ENCODE measurements at places on chromosomes 5 and 9.

- no peak for DNase-seq
These were observed 50.1 kb downstream of the GALNT10 start for GRCh38 chr5:154240595-154240994.

GRCh38 chr9:98993570-98993945 lies 49.9 kb downstream of the COL15A1 start:
- no peak for DNase-seq

GRCh38 chr5:156120777-156121176 lies 206.2 kb upstream of the SGCD start:
- DNase-seq = no peak

DNA sequence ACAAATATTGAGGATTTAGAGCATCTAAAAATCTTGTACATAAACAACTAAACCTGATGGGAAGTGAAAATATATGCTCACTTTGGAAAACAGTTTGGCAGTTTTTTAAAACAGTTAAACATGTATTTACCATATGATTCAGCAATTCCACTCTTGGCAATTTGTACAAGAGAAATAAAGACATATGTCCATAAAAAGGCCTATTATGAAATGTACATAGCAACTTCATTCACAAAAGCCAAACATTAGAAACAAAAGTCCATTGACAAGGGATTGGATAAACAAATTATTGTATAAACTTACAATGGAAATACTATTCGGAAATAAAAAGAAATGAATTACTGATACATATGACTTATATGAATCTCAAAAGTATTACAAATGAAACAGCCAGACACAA lies 196.2 kb upstream of the SLC24A2 start:
- no peak for DNase-seq

DNA sequence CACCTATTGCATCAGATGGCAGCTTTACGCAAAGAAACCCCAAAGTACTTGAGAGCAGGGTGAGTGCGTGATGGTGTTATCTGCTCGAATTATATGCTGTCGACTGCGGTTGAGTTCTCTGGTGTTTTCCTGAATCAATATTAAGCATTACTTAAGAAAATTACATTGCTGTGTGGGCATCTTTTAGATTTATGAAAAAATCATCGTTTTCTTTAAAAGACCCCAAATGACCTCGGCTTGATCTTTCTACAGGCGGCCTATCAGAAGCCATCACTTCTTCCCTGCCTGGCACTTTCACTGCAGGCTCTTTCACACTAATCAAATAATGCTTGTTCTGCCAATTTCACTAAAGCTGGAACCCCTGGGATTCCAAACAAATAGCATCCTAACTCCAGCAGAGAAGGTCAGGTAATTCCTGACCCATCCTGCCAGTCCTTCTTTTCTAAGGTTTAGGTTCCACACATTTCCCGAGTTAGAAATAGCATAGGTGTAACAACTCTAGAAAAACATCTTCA lies 1.7 kb downstream of the UBE2QL1 start:
- no peak for DNase-seq

DNA sequence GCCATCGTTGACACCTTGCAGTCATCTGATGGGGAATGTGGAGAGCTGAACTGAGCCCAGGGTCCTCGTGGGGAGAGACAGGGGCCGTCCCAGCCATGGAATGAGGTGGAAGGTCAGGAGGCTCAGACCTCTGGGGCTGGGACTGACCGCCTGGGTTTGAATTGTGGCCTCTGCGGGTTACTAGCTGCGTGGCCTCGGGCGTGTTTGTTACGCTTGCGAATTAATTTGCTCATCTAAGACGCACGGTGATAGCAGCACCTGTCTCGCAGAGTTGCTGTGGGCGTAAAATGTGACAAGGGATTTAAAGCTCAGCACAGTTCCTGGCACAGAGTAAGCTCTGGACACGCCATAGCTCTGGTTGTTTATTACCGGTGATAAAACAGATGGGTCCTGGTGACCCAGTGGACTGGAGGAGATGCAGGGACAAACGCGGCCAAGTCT lies 19.4 kb upstream of the DAB2IP start:
- no peak for DNase-seq

DNA sequence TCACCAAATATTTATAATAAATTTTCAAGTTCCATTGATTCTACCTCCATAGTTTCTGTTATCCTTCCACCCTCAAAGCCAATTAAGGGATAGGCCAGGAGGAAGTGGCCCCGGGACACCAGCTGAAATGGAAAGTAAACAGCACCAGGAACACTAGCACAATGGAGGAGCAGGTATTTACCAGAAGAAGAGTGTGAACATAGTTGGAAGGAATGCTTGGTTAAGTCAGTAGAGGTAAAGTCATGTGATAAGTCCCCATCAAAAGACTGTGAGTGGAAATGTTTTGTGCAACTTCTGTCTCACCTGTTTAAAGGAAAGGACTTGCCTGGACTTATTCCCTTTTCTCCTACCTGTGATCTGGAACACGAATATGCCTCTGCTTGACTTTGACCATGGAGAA lies 146.7 kb upstream of the RAI14 start:
- DNase-seq = no peak

GRCh38 chr5:96611946-96612345 lies 50.2 kb upstream of the CAST start:
- DNase-seq = no peak

DNA sequence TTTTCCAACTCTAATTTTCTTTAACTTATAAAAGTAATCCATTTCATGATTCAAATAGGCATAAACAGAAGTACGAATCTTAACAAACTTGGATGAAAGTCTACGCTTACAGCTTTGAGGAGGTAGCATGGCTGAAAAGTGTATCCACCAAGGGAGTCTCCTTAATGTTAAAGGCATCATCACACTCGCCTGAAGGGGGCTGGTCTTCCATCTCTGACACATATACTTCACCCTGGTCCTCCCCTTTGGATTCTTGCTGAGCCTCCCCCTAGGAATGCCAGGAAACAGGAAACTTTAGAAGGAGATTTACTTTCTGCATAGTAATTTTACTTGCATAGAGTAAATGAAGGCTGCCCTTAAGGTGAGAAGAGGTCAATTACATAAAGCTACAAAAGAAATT lies 10.3 kb upstream of the NME5 start:
- no peak for DNase-seq

GRCh38 chr5:102711525-102712385 lies 43.4 kb upstream of the PAM start:
- no peak for DNase-seq

DNA sequence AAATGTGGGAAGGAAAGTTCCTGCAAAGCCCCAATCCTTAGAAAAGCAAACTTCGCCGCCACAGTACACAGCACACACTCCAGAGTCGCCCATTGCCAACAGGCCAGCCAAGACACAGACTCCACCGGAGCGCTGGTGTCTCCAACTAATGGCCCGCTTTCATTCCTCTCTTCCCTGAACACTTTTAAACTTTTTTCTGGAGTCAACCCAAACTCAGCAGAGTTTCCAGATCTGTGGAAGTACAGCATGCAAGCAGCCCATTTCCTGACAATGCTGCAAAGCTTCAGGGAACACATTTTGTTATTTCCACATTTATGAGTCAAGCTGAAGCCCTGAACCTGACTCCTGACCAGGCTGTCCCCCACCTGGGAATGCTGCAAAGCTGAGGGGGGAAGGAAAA lies 351.9 kb downstream of the NFIB start:
- DNase-seq = no peak

GRCh38 chr9:126705767-126706697 lies 92.3 kb downstream of the LMX1B start:
- no peak for DNase-seq

DNA sequence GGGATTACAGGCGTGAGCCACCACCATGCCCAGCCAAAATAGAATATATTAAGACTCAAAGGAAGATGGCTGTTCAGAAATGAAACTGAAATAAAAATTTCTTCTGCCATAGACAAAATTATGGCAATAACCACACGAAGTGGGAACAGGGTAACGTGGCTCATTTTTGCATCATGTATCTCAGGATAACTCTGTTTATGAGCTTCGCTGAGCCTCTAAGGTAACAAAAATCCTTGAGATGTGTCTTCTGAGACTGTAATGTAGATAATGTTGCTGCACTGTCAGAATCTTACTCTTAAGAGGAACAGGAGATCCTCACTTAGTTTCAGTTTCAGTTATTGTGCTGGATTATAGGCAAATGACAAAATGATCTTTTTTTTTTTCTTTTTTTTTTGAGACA lies 153.8 kb downstream of the GOLPH3 start:
- DNase-seq = no peak

DNA sequence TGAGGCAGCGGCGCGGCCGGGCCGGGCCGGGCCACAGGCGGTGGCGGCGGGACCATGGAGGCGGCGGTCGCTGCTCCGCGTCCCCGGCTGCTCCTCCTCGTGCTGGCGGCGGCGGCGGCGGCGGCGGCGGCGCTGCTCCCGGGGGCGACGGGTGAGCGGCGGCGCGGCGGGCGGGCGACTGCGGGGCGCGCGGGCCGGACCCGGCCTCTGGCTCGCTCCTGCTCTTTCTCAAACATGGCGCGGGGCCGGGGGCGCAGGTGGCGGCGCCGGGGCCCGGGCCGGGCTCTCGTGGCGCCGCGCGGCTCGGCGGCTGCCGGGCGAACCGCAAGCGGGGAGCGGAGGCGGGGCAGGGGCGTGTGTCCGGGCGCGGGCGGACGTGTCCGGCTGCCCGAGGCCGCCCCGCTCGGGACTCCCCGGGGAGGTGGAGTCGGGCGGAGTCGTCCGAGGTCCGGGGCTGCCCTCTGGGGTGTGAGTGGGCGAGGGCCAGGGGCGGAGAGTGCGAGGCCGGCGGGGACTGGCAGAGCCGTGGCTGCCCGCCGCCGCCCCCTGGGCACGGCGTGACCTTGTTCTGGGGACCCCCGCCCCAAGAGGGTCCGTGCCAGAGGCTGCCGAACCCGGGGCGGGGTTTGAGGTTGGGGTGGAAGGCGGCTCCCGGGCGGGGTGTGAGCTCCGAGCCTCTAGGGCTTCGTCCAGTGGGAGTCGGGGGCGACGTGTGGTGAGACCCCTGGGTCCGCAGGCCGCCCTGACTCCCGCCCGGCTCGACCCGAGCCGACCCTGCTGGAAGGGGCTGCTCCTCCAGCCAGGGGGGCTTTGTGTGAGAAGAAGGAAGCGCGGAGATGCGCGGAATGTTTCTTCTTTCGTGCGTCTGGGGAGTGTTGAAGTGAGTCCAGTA lies 485 bp downstream of the TGFBR1 start:
- DNase-seq = peak; percentile 81
